Stimulated activated CD4-positive, alpha-beta T cell treated with anti-CD3 and anti-CD28 coated beads, Interleukin-1b, Interleukin-23, amount 100 ng/mL, for 24 hours (primary cell): ENCODE measurements at places on chromosomes 6 and 20.

DNA sequence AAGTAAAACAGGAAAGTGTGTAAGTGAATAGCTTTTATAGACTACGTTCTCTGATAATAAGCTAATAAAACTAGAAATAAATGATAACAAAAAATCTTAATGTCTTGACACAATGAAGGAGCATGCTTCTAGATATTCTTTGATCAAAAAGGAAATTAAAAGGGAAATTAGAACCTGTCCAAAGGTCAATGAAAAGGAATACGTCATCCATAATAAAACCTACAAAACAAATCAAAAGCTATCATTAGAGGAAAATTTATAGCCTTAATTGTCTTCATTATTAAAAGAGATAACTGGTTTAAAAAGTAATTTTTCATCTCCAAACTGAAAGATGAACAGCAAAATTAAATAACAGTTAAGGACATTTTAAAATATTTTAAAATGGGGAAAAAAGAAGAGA lies 196.3 kb upstream of the BTBD3 start:
- DNase-seq = no peak

DNA sequence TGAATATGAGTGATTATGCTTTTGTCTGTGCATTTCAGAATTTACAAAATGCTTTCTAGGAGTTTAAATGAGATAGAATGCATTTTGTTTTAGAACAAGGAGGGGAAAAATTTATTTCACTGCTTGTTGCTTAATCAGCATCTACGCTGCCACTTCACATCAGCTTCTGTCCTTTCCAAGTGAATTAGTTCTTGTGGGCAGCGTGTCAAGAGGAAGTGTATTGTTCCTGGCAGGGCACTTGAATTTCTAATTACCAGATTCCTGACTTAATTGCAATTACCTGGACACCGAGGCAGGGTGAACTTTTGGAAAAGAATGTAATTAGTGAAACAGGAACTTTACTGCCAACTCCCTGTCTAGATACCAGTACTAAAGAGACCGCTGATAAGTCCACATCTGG lies 263.5 kb downstream of the TMEM242 start:
- DNase-seq = no peak

DNA sequence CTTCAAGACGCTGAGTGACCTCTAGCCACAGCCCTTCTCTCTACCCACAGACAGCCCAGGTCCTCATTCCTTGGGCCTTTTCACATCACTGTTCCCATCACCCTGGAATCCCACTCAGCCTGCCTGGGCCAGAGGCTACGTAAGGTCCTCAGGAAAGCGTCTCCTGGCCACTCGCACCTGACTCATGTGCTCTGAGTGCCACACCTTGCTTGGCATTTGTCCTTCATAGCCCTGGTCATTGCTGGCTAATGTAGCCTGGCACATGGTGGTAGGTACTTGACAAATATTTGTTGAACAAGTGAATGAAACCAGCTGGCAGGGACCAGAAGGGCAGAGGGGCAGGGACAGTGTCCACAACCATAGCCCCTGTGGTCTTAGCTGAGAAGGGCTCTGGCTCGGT lies 50.6 kb upstream of the FANCE start:
- DNase-seq = no peak

DNA sequence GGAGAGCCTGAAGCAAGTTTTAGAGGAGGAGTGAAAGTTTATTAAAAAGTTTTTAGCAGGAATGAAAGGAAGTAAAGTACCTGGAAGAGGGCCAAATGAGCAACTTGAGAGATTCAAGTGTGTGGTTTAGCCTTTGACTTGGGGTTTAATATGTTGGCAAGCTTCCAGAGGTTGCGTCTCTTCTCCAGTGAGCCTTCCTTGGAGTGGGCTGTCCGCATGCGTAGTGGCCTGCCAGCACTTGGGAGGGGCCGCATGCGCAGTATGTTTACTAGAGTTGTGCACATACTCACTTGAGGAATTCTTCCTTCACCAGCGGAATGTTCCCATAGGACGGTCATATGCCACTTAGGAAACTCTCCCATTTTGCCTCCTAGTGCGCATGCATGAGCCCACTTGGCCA lies 235.2 kb downstream of the ALDH8A1 start:
- DNase-seq = no peak

DNA sequence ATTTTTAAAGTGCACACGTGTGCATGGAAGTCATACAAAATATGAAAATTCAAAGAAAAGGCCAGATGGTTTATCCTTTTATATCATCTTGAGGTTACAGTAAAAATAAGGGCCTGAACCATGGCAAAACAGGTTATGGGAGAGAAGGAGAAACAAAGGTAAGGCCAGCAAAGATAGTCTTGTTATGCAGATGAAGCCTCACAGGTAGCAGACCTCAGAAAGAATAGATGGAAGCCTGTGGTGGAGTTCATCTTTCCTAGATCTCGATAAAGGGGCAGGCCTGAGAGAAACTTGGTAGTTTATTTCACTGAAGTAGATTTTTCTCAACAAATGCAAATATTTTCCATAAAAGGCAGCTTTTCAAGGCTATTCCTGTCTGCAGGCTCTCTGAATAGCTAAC lies 693.8 kb downstream of the KHDRBS2 start:
- DNase-seq = no peak

GRCh38 chr20:1867495-1868260 lies 27.5 kb upstream of the SIRPA start:
- no peak for DNase-seq
